Activated gamma-delta T cell (primary cell): ENCODE measurements at places on chromosomes 5 and 9.

- DNase-seq: no peak
Observed at GRCh38 chr5:173554038-173554955, 62.2 kb downstream of the BOD1 start.

DNA sequence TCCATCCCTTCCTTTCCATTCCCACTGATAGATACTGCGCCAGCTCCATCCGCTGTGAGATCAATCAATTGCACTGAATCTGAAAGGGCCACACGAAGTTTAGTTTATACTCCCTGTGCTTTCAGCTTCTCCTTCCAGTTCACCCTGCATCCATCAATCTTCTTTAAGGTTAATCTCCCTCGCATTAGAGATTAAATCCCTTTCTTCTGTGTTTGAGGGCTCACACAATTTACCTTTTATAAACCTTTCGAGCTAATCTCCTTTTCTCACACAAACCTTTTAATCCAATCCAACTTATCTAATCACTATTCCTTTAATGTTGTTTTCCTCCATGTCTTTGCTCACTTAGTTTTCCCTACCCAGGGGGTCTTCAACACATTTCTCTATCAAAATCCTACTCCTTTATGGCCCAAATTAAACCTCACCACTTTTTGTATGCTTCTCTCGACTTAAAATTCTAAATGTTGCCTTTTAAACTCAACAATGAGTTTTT is 64.6 kb upstream of the HAPLN1 start:
- DNase-seq: no peak

DNA sequence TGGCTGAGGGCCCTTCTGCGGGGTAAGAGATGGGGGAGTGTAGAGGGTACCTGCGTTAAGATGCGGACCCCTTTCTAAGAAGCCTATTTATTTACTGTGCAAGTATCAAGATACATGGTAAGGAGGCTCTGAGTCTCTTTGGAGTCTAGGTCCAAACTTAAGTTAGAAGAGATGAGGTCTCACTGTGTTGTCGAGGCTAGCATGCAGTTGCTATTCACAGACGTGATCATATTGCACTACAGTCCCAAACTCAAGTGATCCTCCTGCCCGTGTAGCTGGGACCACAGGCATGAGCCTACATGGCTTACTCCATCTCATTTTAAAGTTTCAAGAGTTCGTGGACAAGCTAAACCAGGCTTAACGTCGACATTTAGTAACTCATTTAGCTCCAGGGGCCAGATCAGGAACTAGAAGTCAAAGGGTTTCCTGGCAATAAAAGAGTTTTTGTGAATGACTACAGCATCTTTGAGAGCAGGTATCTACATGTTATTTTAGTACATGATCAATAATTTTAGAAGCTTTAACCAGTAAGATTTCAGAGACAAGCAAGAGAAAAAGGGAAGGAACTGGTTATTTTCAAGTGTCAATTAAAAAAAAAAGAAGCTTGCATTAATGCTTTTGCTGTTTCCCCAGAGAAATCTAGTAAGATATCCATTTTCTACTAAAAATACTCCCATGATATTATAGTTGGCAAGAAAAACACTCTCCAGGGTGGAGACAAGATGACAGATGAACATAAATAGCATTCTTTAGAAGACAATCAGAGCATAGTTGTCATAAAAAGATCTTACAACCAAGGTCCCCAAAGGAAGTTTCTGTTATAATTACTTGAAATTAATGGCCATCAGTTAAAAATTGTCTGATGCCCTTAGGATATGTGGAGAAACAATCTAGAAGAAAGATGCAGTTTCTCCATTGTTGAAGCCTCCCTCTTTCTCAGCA is 141.3 kb downstream of the SCAMP1 start:
- no peak for DNase-seq

DNA sequence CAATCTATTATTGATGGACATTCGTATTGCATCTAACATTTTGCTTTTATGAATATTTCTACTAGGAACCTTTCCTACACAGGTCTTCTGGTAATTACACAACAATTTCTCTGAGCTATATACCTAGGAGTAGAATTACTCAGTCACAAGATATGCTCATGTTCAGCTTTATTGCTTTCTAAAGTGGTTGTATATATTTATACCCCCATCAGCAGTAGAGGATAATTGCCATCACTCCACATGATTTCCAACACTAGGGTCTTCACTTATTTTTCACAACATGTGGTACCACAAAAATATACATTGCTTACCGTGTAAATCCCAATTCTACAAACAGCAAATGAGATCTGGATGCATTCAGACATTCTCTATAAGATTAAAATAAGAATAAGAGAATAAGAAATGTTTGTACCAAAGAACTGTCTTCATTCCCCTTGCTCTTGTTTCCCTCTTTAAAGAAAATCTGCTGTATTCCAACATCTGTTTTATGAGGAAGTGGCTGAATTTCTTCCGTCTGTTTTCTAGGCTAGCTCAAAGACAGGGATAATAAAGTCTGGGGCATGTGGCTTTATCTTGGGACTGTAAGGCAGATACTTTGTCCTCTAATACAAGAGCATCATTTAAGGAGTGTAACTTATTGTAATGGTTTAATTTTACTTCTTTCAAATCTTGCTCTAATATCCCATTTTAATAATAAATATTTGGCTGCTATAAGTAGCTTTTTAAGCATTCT is 28.2 kb downstream of the ARL15 start:
- DNase-seq: no peak

- DNase-seq: no peak
Observed at GRCh38 chr5:122984425-122984824, 52.1 kb downstream of the PPIC start.

GRCh38 chr9:95038666-95039065 is 278.8 kb downstream of the FANCC start:
- DNase-seq: no peak

DNA sequence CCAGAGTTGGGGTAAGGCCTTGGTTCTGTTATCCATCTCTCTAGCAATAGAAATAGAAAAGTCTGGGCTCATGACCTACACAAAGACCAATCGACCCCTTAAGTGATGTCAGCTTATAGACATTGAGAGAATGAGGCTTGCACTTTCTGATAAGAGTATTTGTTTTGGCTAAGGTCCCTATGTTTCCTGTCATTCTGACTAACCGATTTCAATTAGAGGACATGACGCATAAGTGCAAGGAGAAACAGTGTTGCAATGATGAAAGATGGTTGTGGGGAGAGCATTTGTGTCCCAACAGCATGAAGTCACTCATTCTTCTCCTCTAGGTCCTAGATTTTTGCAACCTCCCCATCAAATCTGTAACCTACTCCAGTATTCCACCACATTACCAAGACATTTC is 255.1 kb downstream of the MAT2B start:
- no peak for DNase-seq

GRCh38 chr5:69271376-69271775 is 36.7 kb downstream of the CDK7 start:
- DNase-seq: no peak

DNA sequence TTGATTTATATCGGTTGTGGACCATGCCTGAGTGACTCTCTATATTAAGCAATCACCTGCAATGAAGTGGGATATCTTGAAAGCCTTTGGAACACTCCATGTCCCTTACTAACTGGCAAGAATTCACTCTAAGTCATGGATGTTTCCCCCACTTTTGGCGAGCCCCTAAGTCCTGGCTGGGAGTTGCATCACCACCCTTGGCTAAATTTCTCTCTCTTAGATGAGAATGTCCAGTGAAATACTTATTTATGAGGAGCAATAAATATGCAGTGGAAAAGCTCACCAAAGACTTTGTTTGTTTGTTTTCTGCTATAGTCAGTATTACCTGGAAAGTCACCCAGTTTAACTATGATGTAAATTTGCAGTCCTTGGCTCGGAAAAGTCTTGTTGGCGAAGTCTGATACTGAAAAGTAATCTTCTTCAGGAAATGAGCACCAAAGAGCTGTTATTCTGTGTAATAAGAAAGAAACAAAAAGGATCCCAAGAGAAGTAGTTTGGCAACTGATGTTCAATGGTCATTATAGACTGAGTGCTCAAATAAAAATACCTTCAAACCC is 333.8 kb downstream of the DMRT2 start:
- no peak for DNase-seq

DNA sequence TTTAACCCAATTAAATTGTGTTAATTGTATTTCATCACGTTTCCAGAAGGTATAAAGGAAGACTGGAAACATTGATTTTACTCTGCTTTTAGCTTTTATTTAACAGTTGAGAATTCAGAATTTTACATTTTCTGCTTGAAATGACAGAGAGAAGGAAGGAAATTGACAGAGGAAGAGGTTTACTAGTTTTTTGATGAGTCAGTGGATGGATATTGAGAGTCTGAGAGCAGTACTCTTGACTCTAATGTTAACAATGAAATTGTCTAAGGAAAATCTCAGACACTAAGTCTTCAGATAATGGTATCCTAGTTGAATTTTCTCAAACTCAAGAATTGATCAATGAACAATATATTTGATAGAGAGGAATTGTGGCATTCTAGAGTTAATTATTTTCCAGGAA is 60.6 kb downstream of the IPO11 start:
- DNase-seq: no peak

GRCh38 chr5:124871303-124871702 is 124.9 kb upstream of the ZNF608 start:
- no peak for DNase-seq

DNA sequence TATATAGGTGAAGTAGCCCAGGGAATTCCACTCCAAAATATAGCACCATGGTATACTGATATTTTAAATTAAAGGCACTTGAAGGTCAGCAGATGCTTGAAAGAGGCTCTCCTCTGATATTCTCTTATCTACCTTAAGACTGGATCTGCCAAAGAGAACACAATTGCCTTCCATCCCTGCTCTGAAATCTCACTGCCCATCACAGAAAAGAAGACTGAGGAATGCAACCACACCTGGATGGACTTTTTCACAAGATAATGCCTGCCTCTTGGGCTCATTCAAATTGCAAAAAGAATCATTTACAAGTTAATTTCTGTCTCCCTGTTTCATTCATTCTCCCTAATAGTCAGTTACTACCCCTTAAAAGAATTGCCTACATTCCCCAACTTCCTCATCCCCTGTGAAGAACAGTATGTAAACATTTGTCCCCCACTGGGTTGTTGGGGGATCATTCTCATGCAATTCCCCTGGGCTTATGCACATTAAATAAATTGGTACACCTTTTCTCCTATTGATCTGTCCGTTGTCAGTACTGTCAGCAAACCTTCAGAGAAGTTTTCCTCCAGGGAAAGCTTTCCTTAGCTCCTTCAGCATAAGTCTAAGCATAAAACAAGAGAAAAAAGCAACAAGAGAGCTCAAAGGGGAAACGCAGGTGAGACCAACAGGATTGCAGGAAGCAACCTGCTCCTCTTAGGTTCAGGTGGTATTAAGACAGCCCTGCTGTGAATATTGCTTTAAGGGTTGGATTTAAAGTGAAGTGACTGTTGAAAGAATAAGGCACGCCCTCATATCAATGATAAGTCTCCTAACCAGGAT is 171.4 kb upstream of the SLC30A5 start:
- no peak for DNase-seq

GRCh38 chr5:80266566-80266965 is 10.7 kb upstream of the SERINC5 start:
- DNase-seq: no peak

DNA sequence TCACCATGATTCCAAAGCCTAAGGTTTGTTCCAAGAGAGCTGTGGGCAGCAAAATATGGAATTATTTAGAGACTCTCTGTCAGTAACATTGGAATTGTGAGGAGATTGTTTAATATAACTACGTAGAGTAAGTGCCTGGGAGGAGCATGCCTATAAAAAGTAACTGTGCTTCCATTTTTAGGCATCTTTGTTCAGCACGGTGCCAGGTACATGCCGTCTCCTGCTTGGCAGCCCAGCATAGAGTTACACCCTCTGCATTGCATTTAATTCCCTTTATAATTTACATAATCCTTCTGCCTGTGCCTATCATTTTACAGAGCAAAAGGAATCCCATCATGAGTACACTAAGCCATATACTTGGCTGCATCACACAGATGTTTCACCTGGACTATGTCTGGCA is 32.1 kb upstream of the ALDH1A1 start:
- no peak for DNase-seq

- DNase-seq: no peak
Observed at GRCh38 chr5:105952875-105953274, 1717.9 kb downstream of the EFNA5 start.

GRCh38 chr9:69307446-69308205 is 17.4 kb upstream of the ENTREP1 start:
- DNase-seq: no peak

GRCh38 chr9:129770741-129771140 is 17.9 kb upstream of the PTGES start:
- DNase-seq: no peak

DNA sequence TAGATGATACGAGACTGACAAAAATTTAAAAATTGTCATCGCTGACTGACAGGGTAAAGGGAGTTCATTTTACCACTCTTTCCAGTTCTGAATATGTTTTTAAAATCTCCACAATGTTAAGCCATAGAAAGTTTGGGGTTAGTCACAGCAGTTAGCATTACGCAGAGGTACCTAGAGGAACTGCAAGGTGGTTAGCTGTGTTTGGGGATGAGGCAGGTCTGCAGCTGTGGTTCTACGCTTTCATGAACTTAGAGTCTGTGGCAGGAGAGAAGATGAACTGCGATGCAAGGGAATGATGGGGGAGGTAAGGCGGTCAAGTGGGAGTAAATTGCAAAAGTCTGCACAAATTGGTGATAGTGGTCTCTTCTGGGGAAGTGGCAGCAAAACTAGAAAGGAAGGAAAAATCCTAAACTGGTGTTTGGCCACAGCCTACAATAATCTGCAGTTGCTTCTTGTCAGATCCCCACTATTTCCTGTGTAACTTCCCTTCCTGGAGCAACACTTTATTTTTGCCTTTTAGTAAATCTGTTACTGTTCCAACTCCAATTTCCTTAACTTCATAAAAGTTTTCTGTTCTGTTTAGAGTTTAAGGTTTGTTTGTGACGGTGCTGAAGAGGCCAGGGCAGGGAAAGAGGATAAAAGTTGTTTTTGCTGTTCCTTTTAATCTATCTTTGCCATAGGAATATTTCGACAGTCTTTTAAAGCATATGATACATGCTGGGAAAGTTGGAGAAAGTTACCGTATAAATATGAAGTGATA is 38.6 kb upstream of the SNX2 start:
- no peak for DNase-seq

GRCh38 chr9:137406085-137406760 is 16.7 kb downstream of the EXD3 start:
- DNase-seq: no peak

DNA sequence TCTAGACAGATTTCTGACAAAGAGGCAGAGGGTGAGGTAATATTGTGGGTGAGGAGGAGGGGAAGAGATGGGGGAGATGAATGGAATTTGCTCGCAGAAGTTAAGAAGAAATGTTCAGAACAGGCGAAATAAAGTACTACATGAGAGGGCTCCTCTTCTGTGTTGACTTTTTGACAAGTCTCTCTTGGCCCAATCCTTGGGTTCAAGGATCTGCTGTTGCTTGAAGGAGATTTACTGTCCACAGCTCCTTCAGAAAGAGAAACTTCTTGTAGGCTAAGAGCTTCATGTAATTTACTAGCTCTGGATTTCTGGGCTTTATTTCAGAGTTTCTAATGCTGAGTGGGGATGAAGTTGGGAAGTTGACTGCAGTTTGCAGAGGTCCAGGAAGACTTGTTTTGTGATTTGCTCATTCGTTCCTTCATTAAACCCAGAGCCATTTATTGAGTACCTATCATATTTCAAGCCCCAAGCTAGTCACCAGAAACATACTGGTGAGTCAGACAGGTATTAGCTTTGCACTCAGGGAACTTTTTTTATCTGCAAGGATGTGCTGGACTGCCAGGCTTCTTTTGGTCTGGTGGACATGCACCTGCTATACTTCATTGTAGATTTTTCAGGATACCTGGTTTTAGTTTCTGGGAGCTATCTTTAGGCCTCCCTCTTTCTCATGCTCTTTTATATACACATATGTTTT is 402.9 kb upstream of the CLINT1 start:
- no peak for DNase-seq
